ENCODE measurements at places on chromosomes 5 and 9.

- no peak for DNase-seq
These were observed 12.3 kb downstream of the RNU6ATAC start for GRCh38 chr9:134152022-134152448.

DNA sequence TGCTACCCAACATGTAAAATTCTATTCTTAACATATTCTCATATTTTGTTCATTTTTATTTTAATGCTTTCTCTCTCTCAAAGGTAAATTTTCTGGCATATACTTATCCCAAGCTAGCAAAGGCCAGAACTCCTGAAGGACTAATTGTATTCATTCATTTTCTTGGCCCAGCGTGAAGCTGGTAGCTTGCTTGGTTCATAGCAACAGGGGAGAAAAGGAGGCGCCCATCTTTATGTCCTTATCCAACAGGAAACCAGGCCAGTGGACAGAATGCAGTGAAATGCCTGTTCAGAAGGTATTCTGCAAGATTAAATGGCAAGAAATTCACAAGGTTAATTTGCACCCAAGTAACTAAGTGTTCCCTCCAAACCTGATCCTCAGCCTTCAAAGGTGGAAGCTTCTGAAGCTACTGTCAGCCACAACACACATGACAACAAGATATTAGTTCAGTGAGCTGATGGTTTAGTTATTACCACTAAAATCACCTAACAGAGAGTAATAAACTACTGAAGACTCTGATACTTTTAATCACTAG is 5.6 kb downstream of the EFNA5 start:
- no peak for DNase-seq

GRCh38 chr5:38680094-38680825 is 123.8 kb upstream of the LIFR start:
- DNase-seq: no peak

GRCh38 chr9:136608348-136609159 is 54.2 kb upstream of the EGFL7 start:
- no peak for DNase-seq

DNA sequence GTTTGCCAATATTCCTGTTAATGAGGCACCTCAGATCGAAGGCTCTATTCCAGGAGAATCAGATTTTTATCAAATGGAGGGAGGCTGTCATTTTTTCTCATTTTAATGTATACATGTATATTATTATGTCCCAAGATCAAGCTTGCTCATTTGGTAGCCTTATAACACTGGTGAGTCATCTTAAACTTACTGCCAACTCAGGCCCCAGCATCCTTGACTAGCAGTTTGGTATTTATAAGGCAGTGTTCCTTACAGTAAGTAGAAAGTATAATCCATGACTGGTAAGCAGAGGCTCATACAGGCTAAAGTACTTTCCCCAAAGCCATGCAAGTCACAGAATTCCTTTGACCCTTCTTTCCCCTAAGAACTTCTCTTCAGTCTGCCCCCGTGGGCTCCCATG is 90.7 kb upstream of the NR3C1 start:
- DNase-seq: peak; percentile 88

GRCh38 chr9:125089331-125089730 is 54.0 kb downstream of the SCAI start:
- DNase-seq: no peak

DNA sequence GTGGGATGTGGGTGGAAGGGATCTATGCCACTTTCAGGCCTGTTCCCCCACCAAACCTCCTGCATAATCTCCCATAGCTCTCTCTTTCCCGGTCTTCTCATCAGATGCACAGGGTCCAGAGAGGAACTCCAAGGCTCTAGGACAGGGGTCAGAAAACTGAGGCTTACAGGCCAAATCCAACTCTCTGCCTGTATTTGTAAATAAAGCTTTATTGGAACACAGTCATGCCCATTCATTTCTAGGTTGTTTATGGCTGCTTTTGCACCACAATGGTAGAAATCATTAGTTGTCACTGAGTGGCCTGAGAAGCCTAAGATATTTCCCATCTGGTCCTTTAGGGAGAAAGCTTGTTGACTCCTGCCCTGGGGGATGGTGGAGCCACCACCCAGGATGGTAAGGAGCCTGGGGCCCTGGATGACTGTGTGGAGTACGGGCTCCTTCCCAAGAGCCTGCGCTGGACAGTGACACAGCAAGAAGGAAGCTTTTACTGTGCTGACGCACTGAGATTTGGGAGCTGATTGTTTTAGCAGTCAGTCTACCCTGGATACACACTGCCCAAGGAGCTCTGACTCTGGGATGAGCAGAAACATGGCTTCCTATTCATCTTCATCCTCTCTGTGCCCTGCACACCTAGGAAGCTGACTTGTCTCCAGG is 64.0 kb upstream of the RAPGEF1 start:
- DNase-seq: no peak

GRCh38 chr9:130693426-130694191 is at the start of gene EXOSC2:
TSS of gene EXOSC2 (plus strand) at chr9:130693780. CDS start at chr9:130693792, 12 bp downstream.
- DNase-seq: peak; percentile 99

GRCh38 chr5:132253452-132254320 is 3.8 kb upstream of the PDLIM4 start:
- no peak for DNase-seq

DNA sequence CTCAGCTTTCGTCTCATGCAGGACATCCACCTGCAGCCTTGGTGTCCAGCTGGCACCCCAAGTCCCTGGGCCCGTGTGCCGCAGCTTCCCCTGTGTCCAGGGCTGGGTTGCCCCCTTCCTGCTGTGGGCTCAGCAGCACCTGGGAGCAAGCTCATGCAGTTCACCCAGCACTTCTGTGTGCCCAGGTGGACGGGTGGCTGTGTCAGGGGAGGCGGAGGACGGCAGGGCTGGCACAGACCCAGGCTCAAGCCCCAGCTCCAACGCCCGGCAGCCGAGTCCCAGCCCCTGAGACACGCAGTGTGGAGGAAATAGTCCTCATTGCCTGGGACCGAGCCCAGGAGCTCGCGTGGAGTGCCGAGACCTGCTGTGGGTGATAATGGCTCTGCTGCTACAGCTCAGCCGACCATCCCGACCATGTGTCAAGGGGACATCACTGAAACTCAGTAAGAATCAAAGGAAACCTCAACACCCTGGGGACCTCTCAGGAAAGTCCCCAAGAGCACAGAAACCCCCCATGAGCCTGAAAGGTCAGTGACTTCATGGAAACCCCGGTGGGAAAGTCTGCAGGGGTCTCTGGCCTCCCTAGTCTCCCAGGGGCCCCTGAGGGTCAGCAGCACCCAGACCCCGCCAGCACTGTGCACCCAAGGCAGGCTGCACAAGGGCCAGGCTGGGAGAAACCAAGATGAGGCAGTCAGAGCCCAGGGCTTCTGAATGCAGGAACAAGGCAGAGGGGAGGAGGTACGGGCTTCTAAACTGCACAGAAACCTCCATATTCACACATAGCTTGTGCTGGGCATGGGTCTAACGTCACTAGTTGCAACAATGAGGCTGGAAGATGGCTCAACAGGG is 38.8 kb downstream of the LPCAT1 start:
- no peak for DNase-seq

DNA sequence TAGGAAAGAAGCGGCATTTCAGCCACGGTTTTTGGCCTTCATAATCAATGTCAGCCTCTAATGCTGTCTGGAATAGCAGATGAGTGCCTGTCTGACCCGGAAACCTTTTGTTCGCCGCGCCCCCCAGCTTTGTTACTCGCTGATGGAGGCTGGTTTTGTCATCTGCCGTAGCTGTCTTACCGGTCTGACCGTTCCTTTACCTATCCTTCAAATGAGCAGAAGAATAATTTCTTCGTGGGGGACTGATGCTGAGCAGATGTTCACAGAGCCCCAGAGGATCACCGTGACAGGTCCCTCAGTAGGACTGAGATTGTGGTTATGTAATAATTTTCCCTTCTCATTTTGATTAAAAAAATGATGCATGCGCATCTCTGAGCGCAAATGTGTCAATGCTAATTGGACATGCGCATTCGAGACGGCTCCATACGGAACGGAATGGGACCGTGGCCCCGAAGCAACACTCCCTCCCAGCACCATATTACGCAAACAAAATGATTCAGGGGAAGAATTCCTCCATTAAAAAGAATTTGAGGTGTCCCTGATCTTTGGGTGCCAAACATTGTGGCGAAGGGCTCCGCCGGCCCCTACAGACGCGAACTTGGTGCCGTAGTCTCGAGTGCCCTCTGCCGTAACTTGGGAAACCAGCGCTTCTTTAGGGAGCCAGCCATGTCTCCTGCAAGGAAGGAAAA is 27.6 kb downstream of the TLX3 start:
- peak; percentile 62 for DNase-seq

GRCh38 chr5:133384120-133384855 is 228.1 kb downstream of the FSTL4 start:
- DNase-seq: no peak

DNA sequence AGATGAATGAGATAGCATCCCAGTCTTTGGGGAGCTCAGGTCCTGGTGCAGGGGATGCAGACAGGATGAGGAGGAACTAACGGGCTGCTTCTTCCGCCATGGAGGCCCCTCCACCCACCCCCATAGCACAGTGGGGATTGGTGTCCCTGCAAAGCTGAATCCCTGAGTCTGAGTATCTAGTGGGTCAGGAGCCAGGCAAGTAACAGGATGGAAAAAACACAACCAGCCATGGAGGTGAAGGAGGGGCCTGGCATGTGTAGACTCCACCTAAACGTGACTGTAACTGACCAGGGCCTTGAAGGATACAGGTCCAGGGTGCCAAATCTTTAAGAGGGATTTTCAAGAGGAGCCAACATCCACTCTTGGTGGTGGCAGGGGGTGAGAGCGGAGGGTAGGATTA is 327.8 kb upstream of the MSX2 start:
- no peak for DNase-seq

- peak; percentile 48 for DNase-seq
These were observed 53.7 kb upstream of the BOD1 start for GRCh38 chr5:173670130-173670651.

DNA sequence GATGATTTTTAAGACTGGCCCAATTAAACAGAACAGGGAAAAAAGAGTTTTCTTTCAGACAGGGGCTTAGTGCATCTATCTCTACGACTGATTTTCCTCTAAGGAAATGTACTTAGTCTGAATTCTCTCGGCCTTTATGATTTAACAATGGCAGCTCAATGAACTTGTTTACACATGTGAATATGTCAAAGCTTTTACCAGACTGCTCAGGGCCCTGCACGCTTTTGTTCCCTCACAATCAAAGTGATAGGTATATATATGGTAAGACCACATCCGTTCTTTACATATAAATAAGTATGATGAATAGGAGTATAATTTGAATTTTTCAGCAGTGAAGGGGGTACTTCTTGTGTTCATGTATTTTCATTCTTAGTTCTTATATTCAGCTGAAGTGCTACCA is 27.6 kb downstream of the LEAP2 start:
- DNase-seq: no peak

- DNase-seq: no peak
These were observed 16.4 kb downstream of the RETREG1 start for GRCh38 chr5:16600397-16600796.

- DNase-seq: no peak
These were observed 79.4 kb upstream of the UNC5A start for GRCh38 chr5:176730815-176731475.

- DNase-seq: no peak
These were observed 59.7 kb downstream of the ZNF618 start for GRCh38 chr9:113935677-113936380.

GRCh38 chr5:128674837-128675446 is 136.9 kb upstream of the FBN2 start:
- DNase-seq: peak; percentile 64

All from fibroblast of upper back skin (primary cell).